ENCODE measurements at places on chromosomes 3 and 15.

GRCh38 chr3:184129012-184129411 lies 6.1 kb upstream of the EIF2B5 start:
- DNase-seq = peak; percentile 41

DNA sequence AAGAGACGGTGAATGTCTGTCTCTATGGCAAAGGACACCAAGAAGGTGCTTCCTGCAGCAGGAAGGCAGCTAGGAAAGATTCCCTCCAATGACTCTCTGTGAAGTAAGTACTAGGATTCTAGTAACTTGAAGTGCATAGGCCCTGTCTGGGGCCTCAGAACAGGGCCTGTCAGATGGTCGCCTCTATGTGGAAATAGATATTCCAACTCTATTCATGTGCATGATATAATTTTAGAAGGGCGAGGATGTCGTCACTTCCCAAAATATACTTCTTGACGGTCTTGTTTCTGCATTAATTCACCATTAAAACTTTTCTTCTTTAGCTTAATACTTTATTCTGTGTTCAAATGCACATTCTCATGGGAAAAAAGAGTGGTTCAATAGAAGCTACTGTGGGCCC lies 167.0 kb downstream of the TLE3 start:
- no peak for DNase-seq

- DNase-seq = no peak
These were observed 99.3 kb downstream of the ARNT2 start for GRCh38 chr15:80503319-80503952.

GRCh38 chr3:16536996-16537395 lies 23.5 kb upstream of the RFTN1 start:
- DNase-seq = no peak

- peak; percentile 87 for DNase-seq
These were observed 40.9 kb upstream of the MRPL3 start for GRCh38 chr3:131543714-131544113.

- DNase-seq = no peak
These were observed 490.4 kb upstream of the CFAP20DC start for GRCh38 chr3:59540241-59540640.

GRCh38 chr3:66486646-66487045 lies 14.2 kb downstream of the LRIG1 start:
- DNase-seq = peak; percentile 85

- DNase-seq = no peak
These were observed 148.7 kb downstream of the MYLK start for GRCh38 chr3:123735456-123735855.

DNA sequence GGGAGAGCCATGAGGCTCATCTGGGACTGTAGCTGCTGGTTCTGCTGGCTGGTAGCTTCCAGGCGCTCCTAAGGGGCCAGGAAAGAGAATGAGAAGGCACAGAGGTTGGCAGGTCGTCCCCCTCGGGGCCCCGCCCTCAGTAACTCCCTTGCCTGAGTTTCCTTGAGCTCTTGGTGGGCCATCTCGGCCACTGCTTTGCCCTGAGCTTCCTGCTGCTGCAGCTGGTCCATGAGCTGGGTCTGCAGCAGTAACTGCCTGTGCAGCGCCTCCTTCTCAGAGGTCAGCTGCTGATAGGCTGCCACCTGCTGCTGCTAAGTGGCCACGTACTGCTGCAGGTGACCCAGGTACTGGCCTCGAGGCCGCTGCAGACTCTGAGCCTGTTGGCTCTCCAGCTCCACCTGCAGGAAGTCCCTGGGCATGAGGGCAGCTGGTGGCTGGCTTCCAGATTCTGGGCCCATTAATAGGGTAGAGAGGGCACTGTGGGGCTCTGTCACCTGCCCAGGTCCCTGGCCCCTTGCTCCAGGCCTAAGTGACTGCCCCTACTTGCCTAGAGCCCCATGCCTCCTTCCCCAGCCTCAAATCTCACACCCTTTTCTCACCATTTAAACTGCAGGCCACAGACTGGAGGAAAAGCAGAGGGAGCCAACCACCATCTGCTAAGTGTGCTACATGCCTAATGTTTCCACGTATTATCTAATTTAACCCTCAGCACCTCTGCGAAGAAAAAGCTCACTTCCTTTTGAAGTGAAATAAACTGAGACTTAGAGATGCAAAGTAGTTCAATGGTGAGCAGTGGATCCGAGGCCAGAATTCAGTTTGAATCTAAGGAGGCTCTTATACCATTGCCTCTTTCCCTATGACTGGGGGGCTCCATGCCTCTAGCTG lies 10.8 kb upstream of the VPS33B start:
- DNase-seq = no peak

GRCh38 chr3:36942638-36943248 lies 2.1 kb downstream of the TRANK1 start:
- no peak for DNase-seq

DNA sequence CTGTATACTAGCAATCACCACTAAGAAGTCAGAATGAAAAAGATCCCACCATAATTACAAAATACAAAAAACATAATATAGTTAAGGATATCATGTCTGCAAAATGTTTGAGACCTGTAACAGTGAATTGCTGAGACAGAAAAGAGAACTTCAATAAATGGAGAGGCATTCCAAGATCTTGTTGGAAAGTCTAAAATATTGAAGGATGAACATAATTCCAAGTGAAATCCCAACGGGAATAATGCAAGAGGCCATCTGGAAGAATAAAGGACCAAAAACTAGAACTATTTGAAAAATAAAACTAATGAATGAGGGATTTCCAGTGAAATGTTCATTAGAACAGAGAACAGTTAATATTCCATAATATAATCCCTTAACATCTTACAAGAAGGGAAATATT lies 110.9 kb downstream of the COL6A6 start:
- no peak for DNase-seq

GRCh38 chr3:78974181-78974790 lies 793.5 kb downstream of the ROBO1 start:
- peak; percentile 67 for DNase-seq

DNA sequence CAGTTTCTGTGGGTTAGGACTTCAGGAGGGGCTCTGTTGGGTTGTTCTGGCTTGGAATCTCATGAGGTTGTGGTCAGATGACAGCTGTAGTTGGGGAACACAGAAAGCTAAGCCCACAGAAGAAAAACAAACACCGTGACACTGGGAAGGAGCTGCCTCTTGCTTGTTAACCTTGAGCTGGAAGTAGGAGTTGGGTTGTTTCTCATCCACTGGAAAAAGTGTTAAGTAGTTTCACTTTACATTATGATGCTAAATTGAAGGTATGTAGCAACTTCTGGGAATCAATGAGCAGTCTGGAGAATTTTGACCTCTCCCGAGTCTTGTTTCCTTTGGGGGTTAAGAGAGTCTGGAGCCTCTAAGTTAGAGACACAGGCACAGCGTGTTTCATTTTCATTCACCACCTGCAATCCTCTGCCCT lies 20.4 kb downstream of the HACD3 start:
- peak; percentile 2 for DNase-seq

DNA sequence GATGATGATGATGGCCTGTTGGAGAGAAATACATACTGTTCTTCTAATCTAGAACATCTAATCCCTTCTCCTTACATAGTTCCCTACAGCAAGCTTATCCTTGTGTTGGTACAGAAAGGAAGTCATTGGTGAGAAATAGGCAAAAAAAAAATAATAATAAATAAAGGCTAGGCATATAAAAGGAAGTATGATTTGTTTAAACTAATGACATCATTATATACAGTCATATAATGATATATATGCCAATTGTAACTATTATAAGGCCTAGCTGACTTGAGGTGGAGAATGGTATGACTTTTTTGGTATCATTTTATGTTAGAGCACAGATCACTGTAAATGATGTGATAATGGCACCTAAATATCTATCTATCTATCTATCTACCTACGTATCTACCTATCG lies 142.4 kb downstream of the DUT start:
- no peak for DNase-seq

DNA sequence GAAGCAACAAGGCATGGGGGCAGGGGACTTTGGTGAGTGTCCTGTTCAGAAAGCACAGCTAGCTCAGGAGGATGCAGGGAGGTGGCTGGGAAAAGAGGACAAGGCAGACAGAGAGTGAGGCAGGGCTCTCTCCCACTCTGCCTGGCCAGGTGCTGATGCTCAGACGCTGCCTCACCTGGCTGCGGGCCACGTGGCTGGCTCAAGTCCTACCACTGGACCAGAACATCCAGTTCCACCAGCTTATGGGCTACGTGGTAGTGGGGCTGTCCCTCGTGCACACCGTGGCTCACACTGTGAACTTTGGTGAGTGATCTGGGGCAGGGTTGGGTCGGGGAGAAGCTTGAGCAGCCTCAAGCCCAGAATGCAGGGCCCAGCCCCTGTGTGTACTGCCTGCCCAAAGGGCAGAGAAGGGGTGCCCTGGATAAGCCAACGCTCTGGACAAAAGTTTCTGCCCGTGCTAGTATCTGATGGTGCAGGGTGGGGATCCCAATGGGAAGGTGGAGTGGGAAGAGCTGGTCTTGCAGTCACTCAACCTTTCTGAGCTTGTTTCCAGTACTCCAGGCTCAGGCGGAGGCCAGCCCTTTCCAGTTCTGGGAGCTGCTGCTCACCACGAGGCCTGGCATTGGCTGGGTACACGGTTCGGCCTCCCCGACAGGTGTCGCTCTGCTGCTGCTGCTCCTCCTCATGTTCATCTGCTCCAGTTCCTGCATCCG lies 20.9 kb downstream of the NOX5 start:
- no peak for DNase-seq

GRCh38 chr3:169771497-169772304 lies 1.5 kb upstream of the MYNN start:
- DNase-seq = peak; percentile 65

- no peak for DNase-seq
These were observed 26.6 kb upstream of the FNDC3B start for GRCh38 chr3:172012775-172013174.
